ENCODE measurements at places on chromosomes 1 and 21.
A peak's percentile ranks its signal among the peaks of the same experiment; 100 is the strongest.

DNA sequence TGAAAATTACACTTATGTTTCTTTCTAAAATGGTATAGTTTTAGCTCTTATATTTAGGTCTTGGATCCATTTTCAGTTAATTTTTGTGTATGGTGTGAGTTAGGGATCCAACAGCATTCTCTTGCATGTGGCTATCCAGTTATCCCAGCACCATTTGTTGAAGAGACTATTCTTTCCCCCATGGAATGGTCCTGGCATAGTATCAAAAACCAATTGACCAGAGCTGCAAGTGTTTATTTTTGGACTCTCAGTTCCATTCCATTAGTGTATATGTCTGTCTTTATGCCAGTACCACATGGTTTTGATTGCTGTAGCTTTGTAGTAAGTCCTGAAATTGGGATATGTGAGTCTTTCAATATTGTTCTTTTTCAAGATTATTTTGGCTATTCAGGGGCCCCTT is 14.3 kb downstream of the TTLL10 start:
- no peak for DNase-seq

DNA sequence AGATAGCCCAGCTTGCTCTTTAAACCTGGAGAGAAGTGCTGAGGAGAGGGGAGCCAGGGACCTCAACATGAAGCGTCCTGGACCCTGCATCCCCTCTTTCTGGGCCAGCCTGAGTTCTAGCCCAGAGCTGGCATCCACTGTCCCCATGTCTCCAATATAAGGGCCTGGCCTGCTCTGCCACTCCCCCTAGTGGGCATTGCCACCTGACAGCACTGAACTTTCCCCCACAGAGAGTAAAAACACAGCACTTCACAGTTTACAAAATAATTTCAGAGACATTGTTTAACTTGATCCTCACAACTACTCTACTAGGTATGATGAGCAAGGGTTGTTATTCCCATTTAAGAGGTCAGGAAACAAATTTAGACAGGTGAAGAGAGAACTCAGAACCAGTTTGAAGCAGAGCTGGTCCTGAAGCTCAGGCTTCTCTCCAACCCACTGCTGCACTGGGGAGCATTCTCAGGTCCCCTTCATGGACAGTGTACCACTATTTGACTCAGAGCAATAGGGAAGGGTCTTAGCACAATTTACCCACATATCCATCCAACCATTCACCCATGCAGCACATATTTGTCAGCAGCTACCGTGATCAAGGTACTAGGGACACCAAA is 151.2 kb downstream of the DMRTA2 start:
- peak; percentile 77 for DNase-seq

DNA sequence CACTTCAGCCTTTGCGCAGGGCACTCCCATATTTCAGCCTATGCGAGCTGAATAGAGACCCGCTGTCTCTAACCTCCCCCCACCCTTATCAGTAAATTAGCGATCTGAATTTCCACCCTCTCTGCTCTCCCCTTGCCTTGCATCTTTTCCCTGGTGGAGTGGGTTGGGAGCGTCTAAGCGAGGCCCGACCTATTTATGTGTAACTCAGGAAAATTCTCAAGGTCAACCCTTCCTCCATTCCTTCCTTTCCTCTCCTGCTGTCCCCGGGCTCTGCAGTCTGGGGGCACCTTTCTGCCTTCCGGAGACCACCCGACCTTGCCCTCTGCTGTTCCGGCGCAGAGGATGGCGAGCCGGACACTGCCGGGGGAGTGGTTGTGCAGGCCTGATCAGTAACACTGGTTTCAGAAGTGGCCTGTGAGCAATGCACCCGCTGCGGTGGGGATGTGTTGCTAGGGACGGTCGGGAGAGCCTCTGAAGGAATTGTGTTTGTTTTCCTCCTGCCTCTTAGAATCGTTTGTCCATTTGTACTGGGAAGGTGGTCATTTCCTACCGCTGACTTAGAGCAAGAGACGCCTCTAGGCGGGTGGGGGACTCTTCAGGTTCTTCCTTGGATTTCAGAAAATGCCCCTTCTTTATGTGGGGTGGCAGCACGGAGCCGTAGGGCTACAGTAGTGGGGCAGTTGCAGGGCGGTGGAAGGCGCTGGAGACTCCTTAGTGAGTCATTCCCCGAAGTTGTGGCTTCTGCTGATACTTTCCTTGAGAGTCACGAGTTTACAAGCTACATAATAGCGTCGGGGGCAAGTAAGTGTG is 513 bp downstream of the MGST3 start:
- DNase-seq = peak; percentile 80

DNA sequence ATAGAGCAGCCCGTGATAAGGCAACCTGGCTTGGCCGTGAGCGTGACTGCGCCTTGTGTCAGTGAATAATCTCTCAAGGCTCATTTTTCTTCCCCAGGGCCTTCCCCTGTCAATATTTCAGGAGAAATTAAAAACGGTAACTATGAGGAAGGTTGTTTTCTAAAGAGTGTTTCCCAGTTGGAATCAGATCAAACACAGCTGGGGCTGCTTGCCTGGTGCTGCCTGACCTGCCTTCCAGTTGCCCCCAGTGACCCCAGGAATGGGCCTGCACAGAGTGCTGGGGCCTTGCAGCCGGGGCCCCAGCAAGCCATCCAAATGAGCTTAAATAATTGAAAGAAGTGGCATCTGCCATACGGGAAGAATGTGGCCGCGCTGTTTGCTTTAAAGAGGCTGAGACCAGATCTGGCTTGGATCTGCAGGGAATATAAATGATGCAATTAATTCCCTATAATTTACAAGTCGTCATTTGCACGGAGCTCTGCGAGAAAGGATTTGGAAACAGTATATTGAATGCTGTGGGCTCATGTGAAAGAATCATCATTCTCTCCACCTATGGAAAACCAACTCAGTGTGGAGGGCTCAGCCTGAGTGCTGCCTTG is 203.9 kb downstream of the C1orf94 start:
- DNase-seq = no peak

- DNase-seq = peak; percentile 13
These were observed at the start of gene KCNK1 for GRCh38 chr1:233613252-233614172. TSS of gene KCNK1 (plus strand) at chr1:233614106. CDS start at chr1:233614172, 66 bp downstream.

Measured in NCI-H748 treated with DMSO at 0.1 percent for 48 hours (cell line).